ENCODE measurements at places on chromosomes 2 and 18.

- DNase-seq = no peak
These were observed 110.6 kb downstream of the MSTN start for GRCh38 chr2:189951791-189952535.

DNA sequence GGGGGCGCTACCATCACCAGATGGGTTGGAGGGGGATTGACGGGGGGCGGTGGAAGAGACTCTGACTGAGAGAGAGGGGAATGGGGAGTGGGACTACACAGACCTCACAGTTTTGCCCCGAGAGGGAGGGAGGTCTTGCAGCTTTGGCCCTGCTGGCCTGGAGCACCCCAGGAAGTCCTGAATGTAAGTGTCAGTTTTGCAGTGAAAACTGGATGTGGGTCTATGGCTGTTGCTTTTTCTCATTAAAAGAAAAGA, 2.4 kb downstream of the TCF7L1 start:
- DNase-seq = no peak

GRCh38 chr2:41966431-41966893, 81.4 kb upstream of the PKDCC start:
- no peak for DNase-seq

- no peak for DNase-seq
These were observed 35.0 kb upstream of the AGAP1 start for GRCh38 chr2:235458839-235459273.

DNA sequence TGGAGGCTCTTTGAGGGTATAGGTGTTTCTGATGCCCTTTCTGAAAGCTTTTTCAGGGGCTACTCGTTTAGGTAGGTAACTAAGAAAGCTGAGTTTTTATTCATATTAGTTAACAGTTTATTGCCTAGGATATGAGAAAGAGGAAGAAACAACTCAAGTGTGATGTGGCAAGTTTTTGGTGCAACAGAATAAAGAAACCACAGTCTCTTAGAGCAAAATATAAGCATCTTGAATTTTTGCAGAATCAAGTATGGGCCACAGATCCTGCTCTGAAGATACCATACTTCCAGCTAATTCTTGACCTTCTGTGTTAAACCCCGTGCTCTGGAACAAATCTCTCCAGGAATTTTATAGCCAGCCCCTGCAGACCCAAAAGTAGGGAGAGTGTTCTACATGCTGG, 147.7 kb upstream of the SLC1A4 start:
- DNase-seq = no peak

DNA sequence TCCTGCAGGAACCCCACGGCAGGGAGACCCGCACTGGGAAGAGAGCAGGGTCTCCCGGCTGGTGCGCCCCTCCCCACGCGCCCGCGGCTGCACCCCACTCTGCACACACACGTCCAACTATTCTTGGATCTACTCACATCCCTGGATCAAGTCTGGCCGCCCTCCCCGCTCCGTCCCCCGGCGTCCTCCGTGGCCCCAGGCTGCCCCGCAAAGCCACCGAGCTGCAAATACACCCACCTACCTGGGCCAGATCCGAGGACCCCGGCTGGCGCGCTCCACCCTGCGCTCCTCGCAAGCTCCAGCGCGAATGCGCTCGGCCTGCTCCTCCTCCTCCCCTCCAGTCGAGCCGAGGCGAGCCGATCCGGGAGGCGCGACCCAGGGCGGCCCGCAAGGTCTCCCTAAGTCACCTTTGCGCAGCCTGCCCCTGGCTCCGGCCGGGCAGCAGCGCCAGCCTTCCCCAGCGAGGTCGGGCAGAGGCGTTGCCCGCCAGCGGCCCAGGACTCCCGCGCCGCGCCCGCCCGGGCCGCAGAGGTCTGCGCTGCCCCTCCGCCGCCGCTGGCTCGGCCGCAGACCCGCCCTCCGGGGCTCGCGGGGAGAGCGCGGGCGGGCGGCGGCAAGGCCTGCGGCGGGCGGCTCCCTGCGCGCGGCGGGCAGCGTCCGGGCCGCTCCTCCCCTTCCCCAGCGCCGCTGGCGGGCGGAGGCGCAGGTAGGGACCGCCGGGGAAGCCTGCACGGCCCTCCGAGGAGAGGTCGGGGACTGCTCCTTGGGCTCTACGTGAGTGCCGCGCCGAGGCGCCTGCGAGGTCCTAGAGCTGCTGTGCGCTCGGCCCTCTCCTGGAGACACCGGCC, 126.0 kb downstream of the OSBPL1A start:
- DNase-seq = peak; percentile 65

DNA sequence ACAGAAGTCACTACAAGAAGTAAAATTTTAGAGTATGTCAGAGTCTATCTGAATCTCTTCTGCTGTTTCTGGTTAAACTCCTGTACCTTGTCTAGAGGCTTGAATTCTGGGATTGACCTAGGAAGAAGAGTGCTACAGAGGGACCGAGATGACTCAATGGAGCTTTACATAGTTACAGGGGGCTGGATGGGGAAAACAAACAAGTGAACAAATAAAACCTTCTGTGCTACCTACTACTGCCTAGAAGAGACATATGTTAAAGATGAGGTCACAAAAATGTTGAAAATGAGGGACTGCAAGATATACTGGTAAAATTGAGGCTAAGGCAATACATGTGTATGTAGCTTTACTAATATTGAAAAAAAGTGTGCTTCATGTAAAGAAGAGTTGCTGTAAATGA, 265.4 kb upstream of the TFPI start:
- no peak for DNase-seq

DNA sequence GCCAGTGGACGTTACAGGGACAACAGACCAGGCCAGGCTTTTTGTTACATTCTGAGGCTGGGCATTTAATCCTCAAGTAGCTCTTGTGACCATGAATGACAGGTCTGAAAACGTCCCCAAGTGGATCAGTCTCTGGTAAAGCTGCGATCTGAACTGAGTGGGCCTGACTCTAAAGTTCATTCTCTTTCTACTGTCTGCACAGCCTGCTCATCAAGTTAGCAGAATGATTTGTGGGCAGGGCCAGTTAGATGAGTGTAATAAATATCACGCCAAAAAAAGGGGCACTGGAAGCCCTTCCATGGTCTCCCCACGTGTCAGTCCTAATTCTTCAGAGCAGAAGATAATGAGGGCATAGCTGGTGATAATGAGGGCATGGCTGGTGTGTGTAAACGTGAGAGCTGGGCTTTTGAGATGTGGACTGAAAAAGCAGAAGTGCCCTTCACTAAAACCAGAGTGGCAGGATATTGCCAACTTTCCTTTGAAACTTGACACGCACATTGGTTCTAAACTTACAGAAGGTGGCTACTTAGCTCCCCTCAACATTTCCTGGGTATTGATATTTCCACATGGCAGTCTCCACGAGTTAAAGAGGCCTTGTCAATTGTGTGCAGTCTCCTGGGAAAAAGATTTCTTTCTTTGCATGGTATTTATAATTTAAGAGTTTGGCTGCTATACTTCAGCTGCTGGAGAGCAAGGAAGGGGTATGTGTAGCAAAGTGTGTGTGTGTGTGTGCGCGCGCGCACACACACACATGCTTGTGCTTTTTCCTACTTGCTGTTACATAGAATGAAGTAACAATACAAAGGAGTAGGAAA, 72.7 kb upstream of the LYPD6B start:
- peak; percentile 45 for DNase-seq

GRCh38 chr2:225340923-225341322, 58.6 kb upstream of the NYAP2 start:
- DNase-seq = no peak

GRCh38 chr18:44859263-44859662, 178.6 kb downstream of the SETBP1 start:
- no peak for DNase-seq

DNA sequence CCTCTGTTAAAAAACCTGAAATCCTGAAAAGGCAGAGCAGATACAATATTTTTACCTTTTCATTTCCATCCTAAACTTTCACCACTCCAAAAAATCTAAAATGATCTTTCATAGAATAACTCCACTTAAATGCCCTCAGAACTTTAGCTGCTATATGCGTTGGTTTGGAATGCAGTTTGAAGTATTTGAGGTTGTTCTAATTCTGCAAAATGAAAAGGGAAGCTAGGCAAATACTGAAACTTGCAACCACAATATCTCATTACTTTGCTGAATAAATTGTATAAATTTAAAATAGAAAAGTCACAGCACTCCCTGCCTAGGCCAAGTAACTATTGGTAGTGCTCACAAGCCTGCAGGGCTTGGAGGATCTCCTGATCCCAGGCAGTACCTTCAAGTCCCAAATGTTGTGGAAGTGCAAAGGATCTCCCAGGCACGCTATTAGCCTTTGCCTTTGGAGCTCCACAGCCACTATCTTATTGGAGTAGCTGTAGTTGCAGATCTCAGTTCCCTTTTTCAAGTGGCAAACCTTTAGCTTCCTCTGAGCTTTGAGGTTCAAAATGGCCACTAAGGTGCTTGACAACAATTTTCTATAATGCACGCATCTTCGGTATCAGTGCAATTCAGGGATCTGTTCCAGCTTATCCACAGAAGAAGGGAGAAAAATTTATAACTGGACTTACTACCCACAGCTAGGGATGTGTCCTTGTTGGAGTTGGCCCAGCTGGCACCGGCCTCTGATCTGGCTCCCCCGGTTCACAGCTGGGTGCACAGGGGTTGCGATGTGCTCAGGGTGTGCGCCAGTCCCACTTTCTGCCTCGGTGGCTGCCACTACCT, 43.4 kb upstream of the ANKRD62 start:
- no peak for DNase-seq

GRCh38 chr2:67018301-67018700, 378.8 kb upstream of the ETAA1 start:
- no peak for DNase-seq

- DNase-seq = no peak
These were observed 22.6 kb downstream of the ALMS1 start for GRCh38 chr2:73408198-73408597.

GRCh38 chr18:50312296-50313030, 25.0 kb upstream of the CXXC1 start:
- DNase-seq = no peak

DNA sequence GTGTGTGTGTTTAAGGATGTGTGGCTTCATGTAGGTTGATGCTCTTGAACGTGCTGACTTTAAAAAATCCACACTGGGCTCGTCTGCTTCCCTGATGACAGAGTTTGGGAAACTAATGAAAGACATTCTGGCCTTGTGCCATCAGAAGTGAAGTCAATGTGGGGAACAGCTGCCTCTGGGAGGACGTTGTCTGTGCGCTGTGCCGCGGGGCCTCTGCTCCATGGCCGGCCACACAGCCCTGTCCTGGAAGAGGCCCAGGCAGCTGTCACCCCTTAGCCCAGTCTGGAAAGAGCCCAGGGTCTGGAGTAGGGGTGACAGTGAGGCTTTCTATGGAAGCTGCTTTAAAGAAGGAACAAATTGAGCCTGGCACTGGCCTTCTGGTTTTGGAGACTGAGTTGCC, 155.8 kb downstream of the SH3RF3 start:
- DNase-seq = no peak

- no peak for DNase-seq
These were observed 498.6 kb downstream of the TXNL1 start for GRCh38 chr18:56139792-56140254.
